ENCODE measurements at places on chromosomes 5 and 9. TPM values are rescaled to one million over a fixed set of nuclear protein-coding genes. Genes with fewer than 3 reads are reported as not detected.

Gene FKTN
- 14.3 TPM for total RNA-seq

Gene PCDHB9
- total RNA-seq = 2.6 TPM

Gene PCDHGB3
- 1.6 TPM for total RNA-seq

DNA sequence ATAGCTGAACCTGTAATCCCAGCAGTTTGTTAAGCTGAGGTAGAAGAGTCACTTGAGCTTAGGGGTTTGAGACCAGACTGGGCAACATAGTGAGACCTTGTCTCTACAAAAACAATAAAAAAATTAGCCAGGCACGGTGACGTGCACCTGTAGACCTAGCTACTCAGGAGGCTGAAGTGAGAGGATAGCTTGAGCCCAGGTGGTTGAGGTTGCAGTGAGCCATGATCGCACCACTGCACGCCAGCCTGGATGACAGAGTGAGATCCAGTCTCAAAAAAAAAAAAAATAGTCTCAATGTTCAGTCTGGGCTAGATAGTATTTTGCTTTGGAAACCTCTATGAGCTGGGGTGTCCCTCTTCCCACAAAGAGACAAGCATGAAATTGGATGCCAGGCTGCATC is 51.9 kb upstream of the IQGAP2 start:
- H3K27ac ChIP-seq = no peak overlapping the region
- no peak overlapping the region for H3K4me3 ChIP-seq
- no peaks in the 10 kb centered on the region for H3K27me3 ChIP-seq
- no peaks in the 10 kb centered on the region for H3K4me1 ChIP-seq

- no peak overlapping the region for H3K27ac ChIP-seq
- peaks cover 7% of the 10 kb centered on the region for H3K4me1 ChIP-seq
- no peaks in the 10 kb centered on the region for H3K36me3 ChIP-seq
- DNase-seq = no peak
- no peak overlapping the region for H3K4me3 ChIP-seq
Observed at GRCh38 chr5:125336401-125336800, 590.0 kb upstream of the ZNF608 start.

GRCh38 chr5:1030801-1031271 is 22.2 kb downstream of the NKD2 start:
- no peak overlapping the region for H3K4me3 ChIP-seq
- H3K36me3 ChIP-seq = no peaks in the 10 kb centered on the region
- H3K4me1 ChIP-seq = no peaks in the 10 kb centered on the region
- H3K27me3 ChIP-seq = no peaks in the 10 kb centered on the region
- DNase-seq = no peak

GRCh38 chr5:5124231-5124630 is 15.9 kb upstream of the ADAMTS16 start:
- H3K4me3 ChIP-seq = no peak overlapping the region
- H3K36me3 ChIP-seq = no peaks in the 10 kb centered on the region
- no peaks in the 10 kb centered on the region for H3K4me1 ChIP-seq
- H3K27me3 ChIP-seq = no peaks in the 10 kb centered on the region
- no peak for DNase-seq
- H3K27ac ChIP-seq = no peak overlapping the region

DNA sequence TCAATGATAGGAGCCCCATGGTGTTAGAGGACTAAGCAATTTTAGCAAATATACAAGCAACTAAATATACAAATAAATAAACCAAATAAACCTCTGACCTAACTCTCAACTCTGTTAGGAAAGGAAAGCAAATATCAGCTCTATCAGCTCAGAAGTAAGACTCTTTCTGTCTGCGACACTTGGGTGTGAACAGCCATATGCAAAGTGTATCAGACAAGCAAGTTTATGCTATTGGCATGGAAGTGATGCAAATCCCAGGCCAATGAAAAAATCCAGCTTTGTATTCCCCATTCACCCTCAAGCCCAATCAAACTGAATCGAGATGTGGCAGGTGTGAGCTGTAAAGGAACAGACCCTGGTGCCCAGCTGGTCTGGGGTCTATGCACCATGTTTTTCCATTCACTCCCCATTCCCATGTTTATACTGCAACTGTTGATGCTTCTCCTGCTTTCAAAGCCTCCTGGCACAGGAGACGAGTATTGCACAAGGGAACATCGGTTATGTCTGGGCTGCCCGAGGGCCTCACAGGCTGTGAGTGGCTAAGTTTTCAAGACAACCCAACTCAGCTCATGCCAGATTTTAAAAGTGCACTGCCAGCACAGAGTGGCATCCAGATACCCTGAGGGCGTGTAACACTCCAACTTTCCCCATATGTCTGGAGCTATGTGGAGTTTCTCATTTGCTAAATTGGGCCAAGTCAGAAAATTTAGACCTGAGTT is 73.1 kb downstream of the FEM1C start:
- H3K27me3 ChIP-seq = no peaks in the 10 kb centered on the region
- DNase-seq = no peak
- peaks cover 5% of the 10 kb centered on the region for H3K4me1 ChIP-seq
- no peak overlapping the region for H3K4me3 ChIP-seq
- H3K27ac ChIP-seq = no peak overlapping the region

- no peaks in the 10 kb centered on the region for H3K4me1 ChIP-seq
- H3K27me3 ChIP-seq = no peaks in the 10 kb centered on the region
- no peak overlapping the region for H3K27ac ChIP-seq
- peaks cover 4% of the 10 kb centered on the region for H3K36me3 ChIP-seq
- DNase-seq = peak; percentile 22
- no peak overlapping the region for H3K4me3 ChIP-seq
Observed at GRCh38 chr5:766666-767431, 17.7 kb downstream of the ZDHHC11B start.

GRCh38 chr5:172860520-172861443 is 26.7 kb downstream of the ERGIC1 start:
- H3K4me1 ChIP-seq = 0 out of 2 replicates have a peak, but pooled peaks cover 3% of the 10 kb centered on the region
- H3K4me3 ChIP-seq = no peak overlapping the region
- H3K36me3 ChIP-seq = peaks cover 15% of the 10 kb centered on the region

Measured in H9 (cell line).